ENCODE measurements at places on chromosomes 4 and X.

- DNase-seq, result no peak
These were observed 133.8 kb upstream of the UBQLN2 start for GRCh38 chrX:56429581-56429980.

DNA sequence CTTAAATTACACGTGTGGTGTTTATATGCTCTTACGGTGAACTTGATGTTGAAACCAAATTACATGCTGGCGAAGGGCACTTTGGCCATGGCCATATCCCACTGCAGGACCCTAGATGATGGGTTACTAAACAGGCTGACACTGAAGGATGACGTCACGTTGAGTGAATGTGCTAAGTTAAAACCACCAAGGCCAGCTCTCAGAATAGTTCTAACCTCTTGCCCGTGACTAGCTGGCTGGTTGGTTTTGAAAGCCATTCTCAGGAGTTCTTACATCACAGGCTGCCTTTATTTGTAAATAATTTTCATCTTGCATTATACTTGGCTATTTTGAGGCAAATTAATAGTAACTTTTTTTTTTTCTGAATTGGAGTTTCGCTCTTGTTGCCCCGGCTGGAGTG is 41.3 kb upstream of the PHEX start:
- DNase-seq, result no peak

DNA sequence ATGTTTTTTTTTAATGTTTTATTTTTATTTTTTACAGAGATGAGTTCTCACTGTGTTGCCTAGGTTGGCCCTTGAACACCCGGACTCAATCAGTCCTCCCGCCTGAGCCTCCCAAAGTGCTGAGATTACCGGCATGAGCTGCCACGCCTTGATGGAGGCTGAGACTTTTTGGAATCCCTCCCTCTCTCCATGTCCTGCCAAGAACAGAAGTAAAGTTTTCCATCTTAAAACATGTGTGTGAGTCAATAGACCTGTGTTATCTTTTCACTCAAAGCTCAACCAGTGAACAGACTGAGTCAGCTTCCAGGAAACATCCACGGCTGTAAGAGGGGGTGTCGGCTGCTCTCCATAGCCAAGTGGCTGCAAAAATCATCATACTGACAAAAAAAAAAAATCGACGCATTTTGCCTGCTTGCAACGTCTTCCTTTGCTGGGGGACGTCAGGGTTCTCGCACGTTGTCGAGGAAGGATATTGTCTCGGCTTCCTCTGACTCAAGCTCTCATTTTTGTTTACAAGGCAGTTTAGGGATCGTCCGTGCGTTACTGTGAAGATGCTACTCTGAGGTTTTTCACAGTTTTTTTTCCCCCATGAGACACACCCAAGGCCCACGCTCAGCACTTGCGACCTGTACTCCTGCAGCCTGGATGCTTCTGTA is 10.0 kb upstream of the ASMTL start:
- DNase-seq, result peak; percentile 5

- DNase-seq, result no peak
These were observed 85.4 kb upstream of the RAPGEF2 start for GRCh38 chr4:159017323-159018026.

- no peak for DNase-seq
These were observed 62.3 kb downstream of the TMA16 start for GRCh38 chr4:163556650-163557391.

GRCh38 chr4:112973750-112974251 is 75.7 kb upstream of the ANK2 start:
- DNase-seq, result no peak

DNA sequence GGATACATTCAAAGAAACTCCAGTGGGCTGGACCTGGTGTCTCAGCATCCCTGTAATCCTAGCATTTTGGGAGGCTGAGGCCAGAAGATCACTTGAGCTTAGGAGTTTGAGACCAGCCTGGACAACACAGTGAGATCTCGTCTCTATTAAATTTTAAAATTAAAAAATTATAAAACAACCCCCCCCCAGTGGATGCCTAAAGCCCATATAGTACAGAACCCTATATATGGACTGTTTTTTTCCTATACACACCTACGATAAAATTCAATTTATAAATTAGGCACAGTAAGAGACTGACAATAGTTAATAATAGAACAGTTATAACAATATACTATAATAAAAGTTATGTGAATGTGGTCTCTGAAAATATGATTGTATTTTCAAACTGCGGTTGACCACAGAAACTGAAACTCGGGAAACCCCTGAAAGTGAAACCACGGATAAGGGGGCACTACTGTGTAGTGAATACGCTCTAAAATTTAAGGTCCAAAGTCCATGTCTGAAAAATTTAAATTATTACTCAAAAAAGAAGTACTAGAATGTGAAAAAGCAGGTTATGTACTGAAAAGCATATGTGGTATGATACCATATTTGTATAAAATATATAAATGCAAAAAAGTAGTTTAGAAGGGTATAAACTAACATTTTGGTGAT is 2.0 kb downstream of the SMIM14 start:
- DNase-seq, result no peak

DNA sequence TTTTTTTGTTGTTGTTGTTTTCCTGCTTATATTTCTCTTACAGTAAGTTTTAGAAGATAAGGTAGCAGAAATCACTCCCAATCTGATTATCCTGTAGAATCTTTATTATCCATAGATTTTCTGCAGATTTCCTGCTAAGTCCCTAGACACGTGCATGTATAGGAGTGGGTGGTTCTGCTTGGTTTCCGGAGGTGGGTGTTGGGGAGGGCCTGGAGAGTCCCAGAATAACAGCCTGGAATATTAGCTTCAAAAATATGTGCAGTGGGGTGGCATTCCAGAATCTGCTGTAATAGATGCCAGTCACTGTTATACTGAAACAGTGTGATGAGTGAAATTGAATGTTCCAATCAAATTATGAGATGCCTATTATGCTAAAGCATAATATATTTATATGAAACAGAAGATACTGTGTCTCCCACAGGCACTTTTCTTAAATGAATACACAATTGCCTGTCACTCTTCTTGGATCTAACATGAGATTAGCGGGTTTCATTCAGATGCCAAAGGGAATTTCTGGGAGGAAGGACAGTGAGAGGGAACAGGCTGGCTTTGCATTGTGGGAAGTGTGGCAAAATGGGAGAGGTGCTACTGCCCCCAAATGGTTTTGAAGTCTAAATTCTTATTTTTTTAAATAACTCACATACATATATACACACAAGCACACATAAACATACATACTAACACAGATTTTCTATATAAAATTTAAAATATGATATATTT is 37.6 kb downstream of the C4orf50 start:
- DNase-seq, result no peak

- DNase-seq, result no peak
These were observed 9.0 kb upstream of the TMEM144 start for GRCh38 chr4:158201322-158201721.

- DNase-seq, result peak; percentile 31
These were observed 2214.5 kb upstream of the TENM3 start for GRCh38 chr4:180028682-180029081.

DNA sequence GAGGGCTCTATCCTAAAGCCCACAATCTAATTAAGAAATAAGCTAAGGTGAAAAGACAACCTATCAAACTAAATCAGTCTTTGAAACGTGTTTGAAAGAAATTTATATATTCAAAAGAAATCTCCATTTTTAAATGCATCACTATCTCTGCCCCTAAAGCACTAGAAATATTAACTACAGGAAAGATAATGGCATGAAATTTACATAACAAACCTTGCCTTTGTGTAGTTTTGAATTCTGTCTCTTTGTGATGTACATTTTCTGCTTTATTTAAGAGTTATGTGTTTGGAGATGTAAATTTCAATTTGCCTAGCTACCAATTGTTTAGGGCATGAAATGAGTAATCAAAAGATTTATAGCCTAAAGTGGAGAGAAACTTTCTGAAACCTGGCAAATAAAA is 286.1 kb upstream of the TBX22 start:
- DNase-seq, result no peak

- peak; percentile 3 for DNase-seq
These were observed 161.2 kb upstream of the WDFY3 start for GRCh38 chr4:85127653-85128052.

DNA sequence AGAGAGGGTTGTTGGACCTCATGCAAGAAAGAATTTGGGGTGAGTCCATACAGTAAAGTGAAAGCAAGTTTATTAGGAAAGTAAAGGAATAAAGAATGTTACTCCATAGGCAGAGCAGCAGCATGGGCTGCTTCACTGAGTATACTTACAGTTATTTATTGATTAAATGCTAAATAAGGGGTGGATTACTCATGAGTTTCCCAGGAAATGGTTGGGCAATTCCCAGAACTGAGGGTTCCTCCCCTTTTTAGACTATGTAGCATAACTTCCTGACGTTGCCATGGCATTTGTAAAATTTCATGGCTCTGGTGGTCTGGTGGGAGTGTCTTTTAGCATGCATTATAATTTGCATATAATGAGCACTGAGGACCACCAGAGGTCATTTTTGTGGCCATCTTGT is 16.7 kb downstream of the PPP4R3C start:
- DNase-seq, result no peak

DNA sequence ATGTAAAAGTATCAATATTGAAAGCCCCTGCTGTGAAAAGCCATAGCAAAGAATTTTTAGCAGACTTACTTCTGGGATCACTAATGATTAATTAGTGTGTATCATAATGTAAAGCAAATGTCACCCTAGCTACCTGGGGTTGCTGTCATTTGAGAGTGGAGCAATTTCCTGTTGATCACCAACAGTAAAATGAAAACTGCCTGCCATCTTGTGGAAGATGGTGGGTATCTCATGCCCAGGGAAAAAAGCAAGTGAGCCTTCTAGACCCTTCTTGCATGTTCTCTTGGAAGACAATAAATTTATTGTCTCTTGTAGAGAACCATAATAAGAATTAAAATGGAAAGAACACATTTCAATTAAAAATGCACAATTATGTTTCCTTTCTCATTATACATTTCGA is 360.2 kb downstream of the ZIC3 start:
- DNase-seq, result no peak

DNA sequence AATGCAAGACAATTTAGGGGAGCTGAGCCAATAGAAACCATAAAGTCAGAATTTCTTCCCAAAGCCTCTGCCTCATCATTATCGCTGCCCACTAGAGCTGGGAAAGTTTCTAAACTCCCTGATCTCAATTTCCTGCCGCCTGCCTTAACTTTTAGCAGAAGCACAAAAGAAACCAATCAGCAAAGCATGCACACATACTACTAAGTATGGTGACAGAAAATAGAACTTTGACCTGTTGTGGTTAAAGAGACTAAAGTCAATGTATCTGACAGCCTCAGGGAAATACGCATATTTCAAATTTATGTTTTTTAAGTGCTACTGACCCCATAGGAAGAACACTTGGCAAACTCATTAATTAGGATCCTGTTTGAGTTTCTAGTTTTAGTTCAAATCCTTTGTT is 10.1 kb downstream of the STK26 start:
- DNase-seq, result no peak

- DNase-seq, result no peak
These were observed 58.9 kb upstream of the SPP1 start for GRCh38 chr4:87916626-87917025.

GRCh38 chr4:72918362-72918761 is 151.2 kb downstream of the COX18 start:
- no peak for DNase-seq

DNA sequence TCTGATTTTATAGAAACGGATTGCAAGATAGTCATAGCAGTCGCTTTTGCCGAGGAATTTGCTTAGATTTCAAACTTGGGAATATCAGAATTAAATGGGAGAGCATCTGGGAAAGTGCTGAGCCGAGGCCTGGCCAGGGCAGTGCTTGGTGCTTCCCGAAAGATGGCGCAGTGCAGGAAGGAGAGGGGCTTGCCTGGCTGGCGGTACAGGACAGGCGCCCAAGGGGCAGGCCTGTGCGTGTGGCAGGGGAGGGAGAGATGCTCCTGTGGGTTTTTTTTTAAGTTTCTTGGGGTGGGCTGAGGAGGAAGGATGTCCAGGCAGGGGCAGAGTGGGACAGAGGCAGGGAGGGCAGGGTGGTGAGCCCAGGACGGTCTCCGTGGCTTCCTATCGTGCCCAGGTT is 241.1 kb downstream of the AFAP1 start:
- no peak for DNase-seq

GRCh38 chrX:95716841-95717240 is 967.8 kb upstream of the DIAPH2 start:
- DNase-seq, result no peak

GRCh38 chr4:74072739-74073138 is 26.3 kb downstream of the CXCL2 start:
- DNase-seq, result no peak

- DNase-seq, result no peak
These were observed 1272.1 kb downstream of the ARAP2 start for GRCh38 chr4:34972189-34972588.

GRCh38 chr4:31141832-31142142 is 421.6 kb downstream of the PCDH7 start:
- no peak for DNase-seq

DNA sequence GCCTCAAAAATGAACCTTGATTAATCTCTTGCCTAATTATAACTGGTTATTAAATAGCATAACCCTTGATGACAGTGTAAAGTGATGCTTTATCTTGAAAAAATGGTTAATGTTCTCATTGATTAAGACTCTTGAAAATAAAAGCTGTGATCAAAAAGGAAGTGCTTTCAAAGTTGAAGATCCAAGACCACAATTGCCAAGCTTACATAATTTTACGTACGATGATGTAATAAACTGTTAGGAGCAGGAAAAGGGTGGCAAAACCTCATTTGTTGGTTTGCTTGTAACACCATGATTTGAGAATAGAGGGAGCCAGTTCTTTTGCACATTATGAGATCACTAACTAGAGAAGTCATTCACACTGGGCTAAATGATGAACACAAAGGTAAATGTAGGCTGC is 322.2 kb downstream of the ADGRL3 start:
- no peak for DNase-seq

- DNase-seq, result no peak
These were observed 108.7 kb downstream of the GBA3 start for GRCh38 chr4:22801391-22801790.

DNA sequence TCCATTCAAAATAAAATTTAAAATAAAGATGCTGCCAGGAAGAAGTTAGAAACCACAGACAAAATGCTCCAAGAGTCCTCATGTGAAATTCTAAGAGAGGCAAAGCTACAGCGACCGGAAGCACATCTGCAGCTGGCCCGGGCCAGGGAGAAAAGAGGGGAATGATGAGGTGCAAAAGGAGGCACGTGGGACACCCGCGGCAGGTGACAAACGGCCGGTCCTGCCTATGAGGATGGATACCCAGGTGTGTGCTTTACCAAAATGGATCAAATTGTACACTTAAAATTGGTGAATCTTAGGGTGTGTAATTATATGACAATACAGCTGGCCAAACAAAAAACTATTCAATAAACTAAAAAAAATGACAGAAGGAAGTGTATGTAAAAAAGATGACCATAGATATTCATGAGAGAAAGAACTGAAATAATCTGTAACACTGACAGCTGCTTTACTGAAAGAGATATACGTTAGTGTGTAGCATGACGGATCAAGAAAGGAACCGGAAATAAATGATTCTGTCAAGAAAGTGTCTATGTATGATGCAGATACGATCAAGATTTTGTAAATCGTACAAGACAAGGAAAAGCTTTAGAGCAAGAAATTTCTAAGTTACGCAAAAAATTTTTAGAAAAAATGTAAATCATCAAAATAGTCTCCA is 29.5 kb downstream of the PPP2R3B start:
- no peak for DNase-seq

GRCh38 chr4:177339477-177340374 is 30.1 kb downstream of the NEIL3 start:
- no peak for DNase-seq
